ENCODE measurements at places on chromosomes 16 and 17. TPM values are rescaled to one million over a fixed set of nuclear protein-coding genes. Genes with fewer than 3 reads are reported as not detected.

Gene UNC13D
- 2.6 TPM for total RNA-seq

Gene FOXJ1
- 0.16 TPM for total RNA-seq

Gene TVP23A
- not detected for total RNA-seq

Gene MPO
- total RNA-seq: 0.32 TPM

Gene DYNLRB2
- total RNA-seq: not detected

Gene SEC14L5
- total RNA-seq: 1.9 TPM

Gene MLYCD
- 19.6 TPM for total RNA-seq

Gene ODAD4
- not detected for total RNA-seq

Gene HLF
- 7.7 TPM for total RNA-seq

Gene SIAH1
- 19.9 TPM for total RNA-seq

Gene SCNN1G
- not detected for total RNA-seq

Gene SEZ6L2
- total RNA-seq: 0.40 TPM

Gene RPUSD1
- 9.8 TPM for total RNA-seq

Gene MYL4
- not detected for total RNA-seq

Gene SMTNL2
- 298 TPM for total RNA-seq

Gene KRT39
- total RNA-seq: not detected

Gene ITGAL
- total RNA-seq: not detected

Gene TVP23C
- total RNA-seq: 4.2 TPM

Gene C1QBP
- 200 TPM for total RNA-seq

Gene MCRIP2
- 106 TPM for total RNA-seq

Gene GP1BA
- total RNA-seq: not detected

Gene CDR2L
- total RNA-seq: 3.5 TPM

Gene DNAH17
- 0.56 TPM for total RNA-seq

Gene MPV17L
- 23.4 TPM for total RNA-seq

Gene HSF5
- not detected for total RNA-seq

Gene USP43
- not detected for total RNA-seq

Gene MYH8
- total RNA-seq: 1.1 TPM

Gene PMP22
- 227 TPM for total RNA-seq

Gene CCDC154
- total RNA-seq: not detected

Gene SLC16A6
- 1.1 TPM for total RNA-seq

Gene BCAR1
- 101 TPM for total RNA-seq

Gene NPIPA5
- total RNA-seq: 6.8 TPM

Gene COX6A2
- 1,192 TPM for total RNA-seq

Gene ZG16B
- not detected for total RNA-seq

Gene RAB34
- total RNA-seq: 26.9 TPM

Gene NPIPB13
- total RNA-seq: 1.1 TPM

Gene CA7
- total RNA-seq: not detected

Gene SPIRE2
- total RNA-seq: 0.49 TPM

Gene PTX4
- total RNA-seq: not detected

Gene TEX19
- total RNA-seq: not detected

Measured in gastrocnemius medialis (tissue), 4 donors.